Activated T-cell treated with anti-CD3 and anti-CD28 coated beads for 48 hours (primary cell): ENCODE measurements at places on chromosomes 11 and 22.

DNA sequence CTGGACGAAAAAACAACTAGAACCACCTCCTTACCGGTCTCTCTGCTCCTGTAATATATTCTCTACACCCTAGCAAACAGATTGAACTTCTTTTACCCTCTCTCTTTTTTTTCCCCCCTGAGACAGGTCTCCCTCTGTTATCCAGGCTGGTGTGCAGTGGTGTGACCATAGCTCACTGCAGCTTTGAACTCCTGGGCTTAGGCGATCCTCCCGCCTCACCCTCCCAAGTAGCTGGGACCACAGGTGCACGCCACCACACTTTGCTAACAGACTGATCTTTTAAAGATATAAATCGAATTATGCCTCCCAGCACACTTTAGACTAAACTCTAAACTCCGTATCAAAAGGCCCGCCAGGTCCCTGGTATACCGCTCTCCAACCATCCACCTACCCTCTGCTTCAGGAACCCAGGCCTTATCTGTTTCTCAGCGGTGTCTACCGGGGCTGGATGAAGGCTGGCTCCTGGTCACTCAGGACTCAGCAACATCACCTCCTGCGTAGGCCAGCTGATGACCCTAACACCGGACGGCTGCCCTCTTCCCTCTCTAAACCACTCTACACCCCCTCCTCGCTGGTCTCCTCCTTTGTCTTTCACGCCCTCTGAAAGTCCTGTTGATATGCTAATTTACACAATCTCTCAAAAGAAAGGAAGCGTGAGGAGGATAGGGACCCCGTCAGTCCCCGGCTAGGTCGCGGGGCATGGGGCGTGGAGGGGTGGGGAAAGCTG lies 745 bp downstream of the C22orf39 start:
- no peak for DNase-seq

GRCh38 chr11:102456381-102456780 lies 3.8 kb upstream of the TMEM123 start:
- DNase-seq: no peak

- DNase-seq: no peak
Observed at GRCh38 chr22:37739035-37739434, 42.2 kb downstream of the TRIOBP start.

- no peak for DNase-seq
Observed at GRCh38 chr11:134999590-134999989, 587.5 kb upstream of the B3GAT1 start.

DNA sequence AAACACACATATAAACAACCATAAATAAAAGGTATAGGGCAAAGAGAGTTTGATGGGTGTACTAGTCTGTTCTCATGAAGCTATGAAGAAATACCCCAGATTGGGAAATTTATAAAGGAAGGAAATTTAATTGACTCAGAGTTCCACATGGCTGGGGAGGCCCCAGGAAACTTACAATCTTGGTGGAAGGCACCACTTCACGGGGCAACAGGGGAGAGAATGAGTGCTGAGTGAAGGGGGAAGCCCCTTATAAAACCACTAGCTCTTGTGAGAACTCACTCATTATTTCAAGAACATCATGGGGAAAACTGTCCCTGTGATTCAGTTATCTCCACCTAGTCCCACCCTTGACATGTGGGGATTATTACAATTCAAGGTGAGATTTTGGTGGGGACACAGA lies 385.9 kb upstream of the ANO5 start:
- no peak for DNase-seq

- DNase-seq: no peak
Observed at GRCh38 chr11:4763096-4763495, 6.6 kb downstream of the OR51F1 start.

DNA sequence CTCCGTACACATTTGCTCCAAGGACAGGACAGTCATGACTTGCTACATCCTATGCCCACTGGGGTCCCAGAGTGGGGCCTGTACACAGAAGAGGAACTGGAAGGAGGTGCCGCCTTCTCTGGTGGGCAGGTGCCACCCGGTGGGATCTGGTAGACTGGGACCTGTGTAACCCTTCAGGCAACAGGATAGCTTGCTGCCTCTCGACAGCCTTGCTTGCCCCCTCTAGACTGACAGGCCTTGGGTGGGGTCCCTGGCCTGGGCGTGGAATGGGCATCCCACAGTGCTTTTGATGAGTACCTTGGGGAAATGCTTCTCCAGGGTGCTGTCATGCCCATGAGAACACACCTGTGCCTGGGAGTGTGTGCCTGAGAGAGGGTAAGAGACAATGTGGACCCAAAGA lies 15.8 kb downstream of the SHANK3 start:
- DNase-seq: no peak

- DNase-seq: no peak
Observed at GRCh38 chr22:18022876-18023275, 1.5 kb downstream of the MICAL3 start.

DNA sequence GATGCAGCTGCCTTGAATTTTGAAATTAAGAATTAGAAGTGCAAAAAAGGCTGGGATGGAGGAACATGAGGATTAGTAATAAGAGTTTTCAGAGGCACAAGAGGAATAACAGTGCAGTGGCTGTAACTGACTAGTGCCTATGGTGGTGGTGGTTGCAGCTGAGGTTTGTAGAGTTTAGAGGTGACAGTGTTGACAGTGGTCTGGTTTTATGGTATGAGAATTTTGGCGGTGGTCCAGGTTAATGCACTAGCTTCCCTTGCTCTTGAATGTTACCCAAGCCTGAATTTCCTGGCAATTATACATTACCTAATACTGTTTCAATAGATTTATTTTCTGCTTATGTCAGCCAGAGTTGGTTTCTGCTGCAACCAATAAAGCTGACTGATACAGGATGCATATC lies 112.8 kb upstream of the C11orf87 start:
- DNase-seq: no peak

- DNase-seq: no peak
Observed at GRCh38 chr11:45657496-45658260, 7.7 kb downstream of the CHST1 start.

- no peak for DNase-seq
Observed at GRCh38 chr22:24578355-24579257, 14.3 kb downstream of the LRRC75B start.

GRCh38 chr22:50529416-50529896 lies 356 bp downstream of the TYMP start:
- no peak for DNase-seq

DNA sequence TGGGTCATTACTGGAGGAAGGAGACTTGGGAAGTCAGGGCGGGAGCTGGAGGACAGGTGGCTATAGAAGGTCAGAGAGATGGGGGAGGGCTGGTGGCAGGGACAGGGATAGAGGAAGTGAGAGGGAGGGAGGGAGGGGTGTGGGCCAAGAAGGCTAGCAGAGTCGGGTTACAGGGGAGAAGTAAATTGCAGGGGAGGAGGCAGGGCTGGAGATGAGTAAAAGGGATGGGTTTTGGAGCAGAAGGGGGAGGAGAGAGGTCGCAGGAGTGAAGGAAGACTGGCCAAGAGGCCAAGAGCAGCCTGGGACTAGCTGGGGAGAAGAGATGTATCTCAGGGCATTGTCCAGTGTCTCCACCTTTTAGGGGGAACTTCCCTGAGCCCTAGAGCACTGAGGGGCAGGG lies 33.0 kb downstream of the LRRC10B start:
- DNase-seq: no peak

GRCh38 chr11:8149726-8150125 lies 19.1 kb downstream of the RIC3 start:
- no peak for DNase-seq

DNA sequence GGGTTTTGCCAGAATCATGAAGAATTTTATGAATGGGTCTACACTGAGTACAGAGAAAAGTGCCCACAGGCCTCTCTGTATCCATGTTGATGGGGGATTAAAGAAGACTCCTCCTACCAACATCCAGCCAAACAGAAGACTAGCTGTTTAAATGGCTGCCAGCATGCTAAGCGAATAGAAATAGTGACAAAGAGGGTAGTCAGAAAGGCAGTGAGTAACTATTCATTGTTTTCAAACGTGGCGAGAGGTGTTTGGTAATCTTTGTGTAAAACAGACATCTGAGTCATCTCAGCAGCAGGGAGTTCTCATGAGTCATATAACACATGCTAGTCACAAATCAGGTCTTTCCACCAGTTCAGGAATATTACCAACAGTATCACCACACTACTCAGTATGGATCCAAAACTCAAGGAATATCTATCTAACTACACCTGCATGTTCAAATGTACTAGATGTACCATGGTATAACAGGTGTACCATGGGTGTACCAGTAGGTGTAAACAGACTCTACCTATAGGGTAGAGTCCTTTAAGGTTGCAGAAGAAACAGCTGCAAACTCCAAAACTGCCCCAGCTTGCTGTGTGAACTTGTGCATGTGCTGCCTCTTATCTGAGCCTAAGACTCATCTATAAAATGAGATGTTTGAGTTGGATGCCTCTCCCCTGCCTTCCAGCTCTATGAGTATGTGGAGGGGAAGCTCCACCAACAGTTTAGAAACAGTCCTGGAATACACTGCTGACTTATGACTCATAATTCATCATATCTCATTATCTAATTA lies 82.0 kb downstream of the SLC1A2 start:
- DNase-seq: no peak

DNA sequence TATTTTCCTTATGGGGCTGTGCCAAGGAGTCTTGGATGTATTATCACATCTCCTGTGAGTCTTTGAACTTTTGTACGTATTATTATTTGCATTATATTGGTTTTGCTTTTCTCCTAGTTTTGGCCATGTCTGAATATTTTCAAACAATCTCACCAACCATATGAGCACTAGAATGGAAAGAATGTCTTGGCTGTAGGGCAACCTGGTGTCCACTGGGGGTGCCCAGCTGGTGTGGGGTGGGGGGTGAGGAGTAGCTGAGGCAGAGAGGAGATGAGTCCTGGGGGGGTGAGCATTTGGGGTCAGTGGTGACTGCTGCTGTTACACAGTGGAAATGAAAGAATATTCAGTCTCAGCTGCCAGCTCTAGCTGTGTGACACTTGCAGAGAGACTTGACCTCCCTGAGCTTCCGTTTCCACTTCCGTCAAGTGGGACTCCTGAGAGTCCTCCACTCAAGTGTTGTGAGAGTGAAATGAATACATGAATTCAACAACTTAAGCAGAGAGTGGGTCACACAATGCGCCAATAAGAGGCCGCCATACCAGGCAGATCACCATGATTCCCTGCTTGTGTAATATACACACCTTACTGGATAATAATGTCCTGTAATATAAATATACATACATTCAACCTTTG lies 12.7 kb upstream of the PVALB start:
- no peak for DNase-seq

DNA sequence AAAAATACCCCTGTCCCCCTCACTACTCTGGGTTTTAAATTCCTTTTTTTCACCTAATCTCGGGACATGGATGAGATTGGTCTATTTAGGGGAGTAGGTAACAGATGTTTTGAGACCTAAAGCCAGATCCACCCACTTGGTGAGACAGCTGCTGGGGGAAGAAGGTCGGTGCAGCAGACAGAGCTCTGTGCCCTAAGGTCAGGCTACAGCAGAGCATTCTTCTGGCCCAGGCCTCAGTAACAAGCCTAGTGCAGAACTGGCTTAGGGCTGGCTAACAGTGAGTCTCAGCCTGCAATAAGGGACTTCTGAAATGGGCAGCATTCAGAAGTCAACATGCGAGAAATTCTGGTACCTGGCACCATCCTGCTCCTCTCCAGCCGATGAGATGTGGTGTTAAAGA lies 444.9 kb upstream of the KIRREL3 start:
- DNase-seq: no peak

- no peak for DNase-seq
Observed at GRCh38 chr22:35521358-35522224, 19.0 kb upstream of the RASD2 start.
